ENCODE measurements at places on chromosomes 1 and 21.

DNA sequence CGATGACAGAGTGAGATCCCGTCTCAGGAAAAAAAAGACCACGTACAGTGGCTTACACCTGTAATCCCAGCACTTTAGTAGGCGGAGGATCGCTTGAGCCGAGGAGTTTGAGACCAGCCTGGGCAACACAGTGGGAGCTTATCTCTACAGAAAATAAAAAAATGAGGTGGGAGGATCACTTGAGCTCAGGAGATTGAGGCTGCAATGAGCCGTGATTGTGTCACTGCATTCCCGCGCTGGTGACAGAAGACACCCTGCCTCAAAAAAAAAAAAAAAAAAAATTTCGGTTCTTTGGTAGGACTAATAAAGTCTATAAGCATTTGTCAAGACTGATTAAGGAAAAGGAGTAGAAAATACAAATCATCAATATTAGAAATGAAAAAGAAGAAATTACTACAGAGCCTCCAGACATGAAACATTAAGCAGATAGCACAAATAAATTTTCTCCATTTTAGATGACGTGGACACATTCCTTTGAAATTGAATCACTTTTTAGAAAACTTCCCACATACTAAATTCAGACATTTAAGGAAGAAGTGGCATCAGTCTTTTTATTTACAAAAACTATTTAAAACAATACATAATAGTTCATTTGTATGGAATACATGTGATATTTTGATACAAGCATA is 30.4 kb downstream of the MORC3 start:
- DNase-seq = peak; percentile 32

- DNase-seq = no peak
These were observed 1.8 kb downstream of the LMX1A start for GRCh38 chr1:165354739-165355138.

DNA sequence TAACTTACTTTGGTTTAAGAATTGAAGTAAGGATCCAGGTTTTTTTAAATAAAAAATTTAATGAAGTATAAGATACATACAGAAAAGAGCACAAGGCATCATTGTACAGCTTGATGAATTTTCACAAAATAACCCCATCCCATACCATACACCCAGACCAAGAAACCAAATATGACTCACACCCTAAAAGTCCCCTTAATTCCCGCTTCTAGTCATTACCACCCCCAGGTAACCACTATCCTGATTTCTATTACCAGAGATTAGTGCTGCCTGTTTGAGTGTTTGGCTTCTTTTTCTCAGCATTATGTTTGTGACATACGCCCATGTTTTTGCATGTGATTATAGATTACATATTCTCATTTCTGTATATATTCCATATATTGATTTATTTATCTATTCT is 98.5 kb upstream of the HIVEP3 start:
- DNase-seq = no peak

DNA sequence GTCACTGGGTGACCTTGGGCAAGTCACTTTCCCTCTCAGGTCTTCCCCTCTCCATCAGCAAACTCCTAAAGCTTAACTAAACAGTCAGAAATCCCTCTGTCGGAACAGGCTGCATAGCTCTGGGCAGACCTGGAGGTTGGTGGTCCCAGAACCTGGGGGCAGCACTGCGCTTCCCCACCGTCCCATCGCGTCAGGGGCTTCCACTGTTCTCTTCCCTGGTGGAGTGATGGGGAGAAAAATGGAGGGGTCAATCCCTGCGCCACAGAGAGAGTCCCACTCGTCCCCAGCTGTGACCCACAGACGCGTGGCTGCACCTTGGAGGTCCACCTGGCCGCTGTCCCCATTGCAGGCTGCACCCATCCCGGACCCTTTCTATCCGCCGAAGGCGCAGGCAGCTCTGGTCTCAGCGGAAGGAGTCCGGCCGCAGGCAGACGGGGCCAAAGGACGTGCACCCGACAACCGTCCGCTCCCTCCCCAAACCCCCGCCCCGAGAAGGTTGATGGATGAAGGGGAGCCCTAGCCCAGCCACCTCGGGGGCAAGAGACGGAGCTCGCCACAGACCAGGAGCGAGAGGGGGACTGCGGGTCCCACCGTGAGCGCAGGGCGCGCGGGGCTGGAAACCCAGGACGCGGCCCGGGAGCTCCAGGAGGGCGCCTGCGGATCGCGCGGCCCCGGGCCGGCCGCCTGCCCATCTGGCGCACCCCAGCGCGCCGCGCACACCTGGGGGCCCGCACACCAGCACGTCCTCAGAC is 588 bp upstream of the WNT3A start:
- no peak for DNase-seq

GRCh38 chr1:21652101-21652936 is 16.8 kb downstream of the RAP1GAP start:
- DNase-seq = no peak

- DNase-seq = no peak
These were observed 210.2 kb upstream of the DMRTA2 start for GRCh38 chr1:50633465-50633864.

- DNase-seq = no peak
These were observed 7.2 kb downstream of the FAAH start for GRCh38 chr1:46401154-46401913.

GRCh38 chr1:172180501-172181285 is 239.8 kb upstream of the C1orf105 start:
- DNase-seq = no peak

DNA sequence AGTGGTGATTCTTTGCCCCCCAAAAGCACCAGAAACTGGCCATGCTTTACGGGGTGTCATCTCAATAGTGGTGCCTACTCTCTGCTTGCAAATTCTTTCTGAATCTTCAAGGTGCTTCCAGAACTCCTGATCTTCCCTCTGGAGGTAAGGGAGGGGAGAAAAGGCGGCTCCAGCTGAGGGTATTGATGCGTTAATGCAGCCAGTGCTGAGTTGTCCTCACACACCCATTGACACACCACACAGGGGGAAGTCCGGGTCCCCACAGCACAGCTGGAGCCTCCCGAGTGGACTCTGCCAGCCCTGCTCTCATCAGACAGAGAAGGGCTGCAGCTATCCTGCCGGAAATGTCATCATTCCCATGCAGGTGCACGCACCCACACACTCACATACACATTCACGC is 1.2 kb downstream of the VSIG8 start:
- DNase-seq = no peak

GRCh38 chr1:23727362-23727811 is 15.9 kb upstream of the ELOA start:
- DNase-seq = no peak

DNA sequence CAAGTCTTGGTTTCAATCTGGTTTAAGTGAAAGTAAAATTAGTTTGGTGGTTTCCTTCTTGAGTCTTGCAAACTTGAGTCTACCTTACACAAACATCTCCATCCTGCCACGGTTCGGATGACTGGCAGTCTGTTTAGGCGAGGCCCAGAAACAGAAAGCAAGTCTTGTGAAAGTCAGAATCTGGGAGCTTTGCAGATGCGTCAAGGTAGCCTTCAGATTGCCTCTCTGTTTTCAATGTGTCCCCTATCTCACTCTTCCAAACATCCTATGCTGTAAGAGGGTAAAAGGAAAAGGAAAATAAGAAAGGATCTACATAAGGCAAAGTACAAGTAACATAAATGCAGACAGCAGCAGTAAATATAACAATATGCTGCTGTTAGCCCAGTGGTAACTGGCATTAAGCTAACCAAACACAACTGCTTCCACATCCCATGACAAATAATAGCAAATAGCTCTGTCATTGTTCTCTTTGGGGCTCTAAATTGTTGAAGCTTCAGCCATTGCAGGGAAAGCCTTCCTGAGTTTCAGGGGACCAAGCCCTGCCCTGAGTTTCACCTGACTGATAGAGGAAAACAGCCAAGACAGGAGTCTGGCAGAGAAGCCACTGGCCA is 26.2 kb upstream of the C1orf105 start:
- no peak for DNase-seq

- no peak for DNase-seq
These were observed 738 bp upstream of the TRIM11 start for GRCh38 chr1:228407106-228408040.

- DNase-seq = no peak
These were observed 156.5 kb downstream of the EIF4G3 start for GRCh38 chr1:21020151-21020550.

GRCh38 chr1:117205368-117205767 is 5.4 kb downstream of the VTCN1 start:
- no peak for DNase-seq

GRCh38 chr1:24673341-24673740 is 30.2 kb downstream of the SRRM1 start:
- no peak for DNase-seq

GRCh38 chr1:169387399-169387798 is 19.4 kb downstream of the BLZF1 start:
- DNase-seq = no peak

DNA sequence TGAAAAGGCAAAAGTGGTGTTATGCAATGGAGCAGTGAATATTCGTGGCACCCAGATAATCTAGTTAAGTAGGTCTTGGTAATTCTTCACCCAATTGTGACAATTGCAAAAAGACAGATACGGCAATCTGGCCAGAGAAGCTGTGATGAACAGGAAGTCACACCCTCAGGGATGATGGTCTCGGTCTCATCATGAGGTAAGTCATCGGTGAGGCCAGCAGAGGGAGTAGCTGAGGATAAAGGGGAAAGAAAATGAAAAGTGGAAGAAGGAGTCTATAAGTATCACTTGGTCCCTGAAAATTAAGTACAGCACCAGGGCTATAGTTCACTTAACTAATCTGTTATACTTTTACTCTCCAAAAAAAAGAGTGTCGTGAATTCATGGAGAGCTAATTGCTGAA is 258.8 kb upstream of the NCAM2 start:
- no peak for DNase-seq

DNA sequence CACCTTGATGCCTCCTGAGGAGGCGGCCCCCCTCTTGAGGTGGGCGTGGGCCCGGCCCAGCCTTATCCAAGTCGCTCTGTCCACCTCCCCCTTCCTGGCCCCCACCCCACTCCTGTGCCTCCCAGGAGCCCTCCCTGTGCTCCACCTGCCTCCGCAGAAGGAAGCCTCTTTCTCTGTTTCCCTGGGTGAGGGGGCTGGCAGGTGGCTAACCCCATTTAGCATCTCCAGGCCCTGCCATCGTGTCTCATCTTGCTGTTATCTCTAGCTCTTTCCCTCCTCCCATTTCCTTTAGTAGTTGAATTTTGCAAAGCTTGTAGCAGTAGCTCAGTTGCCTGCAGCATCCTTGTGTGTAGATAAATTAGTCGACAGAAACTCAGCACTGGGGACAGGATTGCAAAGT is 7.2 kb downstream of the RNF187 start:
- DNase-seq = no peak

DNA sequence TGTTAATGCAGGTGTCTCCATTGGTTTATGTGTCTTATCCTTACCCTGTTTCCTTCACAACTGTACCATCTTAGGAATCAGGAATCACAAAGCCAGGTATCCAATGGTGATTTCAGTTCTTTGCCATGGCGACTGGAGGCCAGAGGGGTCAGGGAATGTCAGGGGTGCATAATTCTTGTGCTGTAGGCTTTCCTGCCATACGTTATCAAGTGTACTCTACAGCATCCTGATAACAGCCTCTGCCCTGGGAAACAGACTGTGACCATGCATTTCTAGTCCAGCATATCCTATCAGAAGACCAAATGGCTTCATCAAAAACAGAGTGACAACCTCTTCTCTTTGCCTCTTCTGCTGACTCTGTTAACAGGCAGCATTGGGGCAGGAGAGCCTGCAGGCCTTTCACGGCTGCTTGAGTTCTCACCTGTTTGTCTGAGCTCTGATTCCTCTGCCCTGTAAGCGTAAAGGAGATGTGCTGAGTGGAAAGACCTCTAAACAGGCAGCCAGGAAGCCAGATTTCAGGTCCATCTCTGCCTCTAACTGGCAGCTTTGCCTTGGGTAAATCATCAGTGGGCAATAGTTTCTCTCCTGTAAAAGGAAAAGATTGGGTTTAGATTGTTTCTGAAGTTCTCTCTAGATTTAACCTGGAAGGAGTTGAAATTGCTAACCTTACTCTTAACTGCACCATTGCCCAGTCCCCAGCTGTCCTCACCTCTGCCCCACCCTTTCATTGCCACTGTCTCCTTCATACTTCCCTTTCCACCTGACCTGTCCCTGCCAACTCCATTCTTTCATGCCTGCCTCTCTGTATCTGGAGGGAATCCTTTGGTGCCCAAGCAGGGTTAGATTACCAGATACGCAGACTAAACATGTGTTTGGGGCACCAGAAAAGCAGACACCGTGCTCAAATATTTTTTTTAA is 80.2 kb downstream of the LRRC8D start:
- no peak for DNase-seq

DNA sequence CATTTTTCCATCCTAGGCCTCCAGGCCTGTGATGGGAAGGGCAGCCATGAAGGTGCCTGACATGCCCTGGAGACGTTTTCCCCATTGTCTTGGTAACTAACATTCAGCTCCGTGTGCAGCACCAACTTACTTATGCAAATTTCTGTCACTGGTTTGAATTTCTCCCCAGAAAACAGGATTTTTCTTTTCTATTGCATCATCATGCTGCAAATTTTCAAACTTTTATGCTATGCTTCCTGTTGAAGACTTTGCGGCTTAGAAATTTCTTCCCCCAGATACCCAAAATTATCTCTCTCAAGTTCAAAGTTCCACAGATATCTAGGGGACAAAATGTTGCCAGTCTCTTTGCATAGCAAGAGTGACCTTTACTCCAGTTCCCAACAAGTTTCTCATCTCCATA is 25.2 kb upstream of the SELE start:
- DNase-seq = no peak

GRCh38 chr1:155022136-155022926 is 11.2 kb downstream of the DCST2 start:
- DNase-seq = no peak

GRCh38 chr1:27342778-27343638 is 1.2 kb downstream of the SYTL1 start:
- DNase-seq = no peak

DNA sequence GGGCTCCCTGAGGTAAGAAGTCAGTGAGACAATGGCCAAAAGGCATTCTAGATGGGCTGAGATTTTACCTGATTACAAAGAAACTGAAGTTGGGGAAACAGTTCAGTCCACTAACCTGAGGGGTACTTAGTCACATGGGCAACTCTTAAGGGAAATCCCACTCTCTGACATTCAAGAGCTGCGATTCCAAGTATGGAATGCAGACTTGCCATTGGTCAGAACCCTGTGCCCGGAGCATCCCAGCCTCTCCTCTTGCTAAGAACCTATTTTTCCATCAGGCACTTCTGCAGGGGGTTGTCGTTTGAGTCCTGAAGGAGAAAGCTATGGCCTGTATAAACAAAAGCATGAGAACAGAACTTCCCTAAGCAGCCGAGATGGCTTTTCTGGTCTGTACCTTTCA is 434.9 kb upstream of the DAB1 start:
- no peak for DNase-seq

DNA sequence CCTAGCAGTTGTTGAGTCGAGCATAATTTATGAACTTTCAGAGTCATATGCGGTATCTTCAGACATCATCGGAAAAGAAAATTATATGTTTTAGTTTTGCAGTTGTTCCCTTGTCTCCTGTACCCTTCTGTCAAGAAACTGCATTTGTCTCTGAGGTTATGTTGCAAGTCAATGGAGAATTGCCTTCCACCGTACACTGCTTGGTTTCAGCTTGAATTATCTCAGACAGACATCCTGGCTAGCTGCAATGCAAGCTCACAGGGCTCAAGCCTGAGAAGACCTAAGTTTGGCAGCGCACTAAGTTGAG is 156.0 kb downstream of the NFIA start:
- DNase-seq = no peak
